ENCODE measurements at places on chromosomes 16 and 17.

DNA sequence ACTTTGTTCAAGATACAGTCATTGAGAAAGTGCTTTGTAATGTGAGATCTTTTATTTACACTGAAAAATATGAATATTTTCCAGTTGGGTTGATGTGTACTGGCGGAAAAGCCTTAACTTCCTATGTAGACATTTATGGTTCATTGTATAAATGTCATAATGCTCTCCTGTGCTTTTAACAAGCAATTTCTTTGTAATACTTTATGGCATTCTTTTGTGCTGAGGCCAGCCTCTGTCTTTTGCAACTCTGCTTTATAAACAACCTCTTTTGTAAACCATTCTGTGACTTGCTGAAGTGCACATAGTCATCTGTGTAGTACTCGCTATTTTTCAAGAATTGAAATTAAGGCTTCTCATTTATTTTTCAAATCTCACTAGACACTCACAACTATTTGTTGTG is 291.2 kb downstream of the CDH11 start:
- no peak for DNase-seq

DNA sequence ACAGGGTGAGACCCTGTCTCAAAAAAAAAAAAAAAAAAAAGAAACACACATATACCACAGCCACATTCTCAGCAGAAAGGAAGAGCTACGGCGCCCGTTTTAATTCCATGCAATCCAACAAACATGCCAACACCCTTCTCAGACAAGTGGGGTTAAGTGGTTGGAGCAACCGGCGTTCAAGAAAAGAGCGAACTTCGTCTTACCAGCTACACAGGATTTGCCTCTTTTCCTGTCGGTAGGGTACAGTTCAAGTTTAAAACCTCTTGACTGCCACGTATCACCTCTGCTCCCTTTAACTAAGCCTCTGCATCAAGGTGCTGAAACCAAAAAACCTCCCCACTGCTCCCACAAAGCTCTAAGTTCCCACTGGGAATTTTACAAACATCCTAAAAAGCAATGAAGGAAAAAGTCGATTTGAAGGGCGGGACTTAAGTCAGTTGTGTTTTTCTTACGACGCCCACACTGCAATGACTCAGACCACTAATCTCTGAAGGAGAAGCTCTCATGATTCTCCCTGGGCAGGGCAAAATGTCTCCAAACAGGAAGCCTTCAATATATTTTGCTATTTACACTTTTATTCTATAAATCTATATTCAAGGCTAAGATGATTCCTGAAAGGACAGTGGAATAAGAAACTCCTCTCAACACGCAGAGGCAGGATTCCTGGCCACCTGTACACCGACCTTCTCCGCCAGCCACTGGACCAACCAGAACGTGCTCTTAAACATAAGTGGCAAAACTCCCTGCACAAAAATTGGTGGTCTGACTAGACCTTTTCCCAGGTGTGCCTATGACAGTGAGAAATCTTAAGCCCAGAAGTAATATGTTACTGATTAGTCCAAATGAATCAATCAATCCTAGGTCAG is 18.8 kb downstream of the SRP68 start:
- DNase-seq = no peak

DNA sequence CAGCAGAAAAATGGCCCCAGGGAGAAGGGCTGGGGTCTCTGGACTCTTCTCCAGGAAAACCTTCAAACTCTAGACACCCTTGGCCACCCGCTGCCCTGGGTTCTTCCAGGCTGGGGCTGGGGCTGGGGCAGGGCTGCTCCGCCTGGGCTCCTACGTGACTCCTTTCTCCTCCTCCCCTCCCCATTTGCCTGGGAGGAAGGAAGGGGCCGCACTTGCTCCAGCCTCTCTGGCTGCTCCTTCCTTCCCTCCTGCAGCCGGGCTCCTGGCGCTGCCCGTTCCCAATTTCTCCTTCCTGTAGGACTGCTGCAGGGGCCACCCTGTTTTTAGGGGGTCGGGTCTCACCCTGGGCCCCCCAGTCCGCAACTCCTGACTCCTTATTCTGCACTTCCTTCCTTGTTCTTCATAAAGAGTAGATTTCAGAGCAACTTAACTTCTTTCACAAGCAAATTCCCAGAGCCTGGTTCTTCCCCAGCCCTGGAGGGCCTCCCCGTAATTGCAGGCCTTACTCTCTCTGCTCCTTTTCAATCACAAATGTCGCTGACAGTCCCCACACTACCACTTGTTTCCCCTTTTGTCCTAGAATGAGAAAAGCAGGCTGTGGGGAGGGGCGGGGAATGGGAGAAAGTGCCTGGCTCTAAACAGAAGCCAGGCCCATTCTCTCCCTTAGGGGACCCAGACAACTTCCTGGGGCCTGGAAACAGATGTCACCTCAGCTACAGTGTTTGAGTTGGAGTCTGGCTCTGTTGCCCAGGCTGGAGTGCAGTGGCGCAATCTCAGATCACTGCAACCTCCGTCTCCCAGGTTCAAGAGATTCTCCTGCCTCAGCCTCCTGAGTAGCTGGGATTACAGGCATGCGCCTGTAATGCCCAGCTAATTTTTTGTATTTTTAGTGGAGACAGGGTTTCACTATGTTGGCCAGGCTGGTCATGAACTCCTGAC is 137.8 kb downstream of the ENGASE start:
- DNase-seq = no peak

GRCh38 chr17:64572682-64573154 is 65.9 kb downstream of the CEP95 start:
- no peak for DNase-seq

DNA sequence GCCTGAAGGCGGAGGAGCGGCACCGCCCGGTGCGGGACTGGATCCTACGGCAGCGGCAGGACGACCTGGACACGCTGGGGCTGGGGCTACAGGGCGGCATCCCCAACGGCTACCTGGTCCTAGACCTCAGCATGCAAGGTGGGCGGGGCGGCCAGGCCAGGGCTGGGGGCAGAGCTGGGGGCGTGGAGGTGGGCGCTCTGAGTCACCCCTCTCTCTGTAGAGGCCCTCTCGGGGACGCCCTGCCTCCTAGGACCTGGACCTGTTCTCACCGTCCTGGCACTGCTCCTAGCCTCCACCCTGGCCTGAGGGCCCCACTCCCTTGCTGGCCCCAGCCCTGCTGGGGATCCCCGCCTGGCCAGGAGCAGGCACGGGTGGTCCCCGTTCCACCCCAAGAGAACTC is 7.9 kb downstream of the MSLN start:
- no peak for DNase-seq

- DNase-seq = no peak
Measured at GRCh38 chr17:68424861-68425260, 32.4 kb downstream of the WIPI1 start.

- no peak for DNase-seq
Measured at GRCh38 chr16:73002866-73003265, 45.1 kb downstream of the ZFHX3 start.

Measured in CD4-positive, alpha-beta T cell treated with Interferon alpha-2 for 1 hour (primary cell).